ENCODE measurements at places on chromosomes 3 and 15.
A peak's percentile ranks its signal among the peaks of the same experiment; 100 is the strongest.

GRCh38 chr3:99520513-99520912 is 117.9 kb upstream of the COL8A1 start:
- no peak for ATAC-seq

DNA sequence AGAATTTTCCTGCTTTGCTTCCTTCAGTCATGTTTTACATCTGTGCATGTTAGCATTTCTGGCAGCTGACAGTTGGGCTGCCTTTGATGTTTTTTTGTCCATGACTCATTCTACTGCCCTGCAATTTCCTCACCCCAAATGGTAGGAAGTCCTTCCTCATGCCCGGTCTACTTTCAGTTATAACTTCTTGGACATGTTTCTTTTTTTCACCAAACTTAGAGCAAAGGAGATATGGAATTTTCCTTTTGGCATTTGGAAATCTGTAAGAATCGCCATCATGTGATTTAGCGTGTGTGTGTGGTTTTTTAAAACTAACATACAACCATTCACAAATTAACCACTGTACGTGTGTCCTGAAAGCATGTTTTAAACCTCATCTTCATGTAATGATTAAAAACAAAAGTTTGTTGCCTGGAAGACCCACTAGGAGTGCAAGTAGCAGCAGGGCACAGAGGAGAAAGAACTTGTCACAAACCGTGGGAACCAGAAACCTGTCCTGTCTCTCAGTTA is 430.7 kb upstream of the CFAP20DC start:
- ATAC-seq: peak; percentile 48

GRCh38 chr3:52087731-52088130 is 31.4 kb upstream of the DUSP7 start:
- no peak for ATAC-seq

DNA sequence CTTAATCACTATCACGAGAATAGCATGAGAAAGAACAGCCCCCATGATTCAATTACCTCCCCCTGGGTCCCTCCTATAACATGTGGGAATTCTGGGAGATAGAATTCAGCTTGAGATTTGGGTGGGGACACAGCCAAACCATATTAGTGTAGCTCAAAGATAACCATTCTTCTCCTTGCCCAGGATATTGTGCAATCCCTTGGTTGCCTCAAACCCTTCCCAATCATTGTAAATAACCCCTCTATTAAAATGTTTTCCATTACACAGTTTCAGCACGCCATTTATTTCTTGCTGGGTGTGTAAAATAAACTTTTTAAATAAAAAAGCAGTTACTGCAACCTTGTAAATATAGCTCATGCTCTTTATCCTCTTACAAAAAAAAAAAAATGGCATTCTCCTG is 47.7 kb downstream of the ZNF385D start:
- ATAC-seq: no peak

DNA sequence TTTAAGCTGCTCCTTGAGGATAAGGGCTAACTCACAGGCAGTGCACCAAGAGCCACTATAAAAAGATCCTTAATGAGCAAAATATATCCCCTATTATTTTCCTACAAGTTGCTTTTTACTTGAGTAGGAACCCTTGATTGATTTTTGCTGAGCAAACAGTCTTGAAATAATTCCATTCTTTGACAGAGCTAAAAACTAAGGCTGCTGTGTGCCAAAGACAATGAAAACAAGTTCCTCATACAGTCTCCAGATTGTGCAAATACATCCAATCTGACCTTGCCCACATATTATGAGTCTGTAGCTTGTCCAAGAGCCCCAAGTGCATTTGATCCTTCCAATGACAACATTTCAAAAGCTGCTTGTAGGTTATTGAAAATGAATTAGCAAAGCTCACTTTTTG is 15.0 kb downstream of the PRKAR2A start:
- no peak for ATAC-seq

DNA sequence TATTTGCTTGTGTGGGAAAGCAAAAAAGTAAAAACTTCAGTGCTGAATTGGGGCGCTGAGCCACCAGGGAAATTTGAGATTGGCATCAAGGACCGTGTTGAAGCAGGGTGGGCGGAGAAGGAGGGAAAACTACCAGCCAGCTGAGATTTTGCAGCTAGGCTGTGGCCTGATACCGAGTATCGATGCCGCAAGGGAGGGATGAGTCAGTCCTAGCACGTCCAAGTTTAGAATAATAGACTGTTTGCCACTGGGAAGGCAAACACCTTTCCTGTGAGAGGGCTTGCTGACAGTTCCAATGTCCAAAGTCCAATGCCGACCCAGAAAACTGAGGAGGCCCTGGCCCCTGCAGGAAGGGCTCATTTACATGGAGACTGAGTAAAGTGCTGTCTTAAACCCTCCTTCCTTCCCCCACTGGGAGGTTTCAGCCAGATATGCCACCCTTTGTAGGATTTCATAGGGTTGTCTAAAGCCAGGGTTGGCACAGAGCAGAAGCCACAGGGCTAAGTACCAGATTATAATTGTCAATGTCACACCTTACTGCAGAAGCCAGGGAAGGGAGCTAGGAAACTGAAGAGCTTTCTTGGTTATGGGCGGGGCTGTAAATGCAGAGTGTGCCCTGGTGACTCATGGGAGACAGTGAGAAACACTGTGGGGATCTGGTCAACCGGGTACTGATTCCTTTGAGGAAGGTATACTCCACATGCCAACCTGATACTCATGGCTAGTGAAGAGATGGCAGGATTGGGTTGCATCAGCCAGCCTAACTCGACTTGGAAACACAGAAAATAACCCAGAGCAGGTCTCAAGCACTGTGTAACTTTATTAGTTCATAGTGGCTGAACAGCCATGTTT is 28.4 kb upstream of the PIK3CB start:
- no peak for ATAC-seq

GRCh38 chr3:61173676-61174075 is 77.6 kb downstream of the FHIT start:
- no peak for ATAC-seq

- ATAC-seq: no peak
Observed at GRCh38 chr3:70506775-70507174, 194.3 kb upstream of the MDFIC2 start.

GRCh38 chr3:56253941-56254665 is 214.2 kb downstream of the ERC2 start:
- ATAC-seq: no peak

DNA sequence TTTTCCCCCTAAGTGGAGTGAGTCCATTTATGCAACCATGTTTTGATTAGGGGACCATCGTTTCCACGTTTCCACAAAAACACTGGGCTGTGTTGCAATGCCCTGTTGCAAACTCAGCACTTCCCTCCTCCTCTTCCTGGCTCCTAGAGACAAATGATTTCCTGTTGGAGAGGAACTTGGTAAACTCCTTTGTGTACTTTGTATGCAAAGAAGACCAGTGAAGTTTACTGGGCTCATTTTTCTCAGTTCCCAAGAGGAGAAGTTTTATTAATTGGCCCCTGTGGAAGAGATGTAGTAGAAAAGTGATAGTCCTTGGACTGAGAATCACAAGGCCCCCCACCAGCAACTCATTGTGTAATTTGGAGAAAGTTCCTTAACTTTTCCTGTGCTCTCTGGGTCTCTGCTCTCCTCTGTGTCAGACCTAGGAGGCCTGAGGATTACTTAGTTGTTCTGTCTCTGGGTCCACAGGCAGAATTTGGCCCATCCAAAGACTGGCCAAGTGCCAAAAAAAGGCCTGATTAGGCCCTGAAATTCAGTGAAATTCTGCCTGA is 95.0 kb downstream of the ATG7 start:
- no peak for ATAC-seq

DNA sequence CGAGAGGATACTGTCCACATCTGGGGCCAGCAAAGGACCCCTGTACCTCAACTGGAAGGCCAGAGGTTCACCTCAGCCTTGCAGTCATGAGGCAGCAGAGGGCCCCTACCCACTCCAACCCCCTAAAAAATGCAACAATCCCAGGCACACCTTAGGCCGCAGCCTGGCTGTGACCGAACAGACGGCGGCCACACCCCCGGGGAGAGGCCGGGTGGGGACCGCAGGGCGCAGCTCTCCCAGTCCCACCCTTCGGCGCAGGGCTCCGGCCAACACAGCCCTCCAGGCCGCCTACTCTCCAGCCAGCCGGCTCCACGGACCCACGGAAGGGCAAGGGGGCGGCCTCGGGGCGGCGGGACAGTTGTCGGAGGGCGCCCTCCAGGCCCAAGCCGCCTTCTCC is 457 bp upstream of the DNAJA4 start:
- ATAC-seq: no peak

DNA sequence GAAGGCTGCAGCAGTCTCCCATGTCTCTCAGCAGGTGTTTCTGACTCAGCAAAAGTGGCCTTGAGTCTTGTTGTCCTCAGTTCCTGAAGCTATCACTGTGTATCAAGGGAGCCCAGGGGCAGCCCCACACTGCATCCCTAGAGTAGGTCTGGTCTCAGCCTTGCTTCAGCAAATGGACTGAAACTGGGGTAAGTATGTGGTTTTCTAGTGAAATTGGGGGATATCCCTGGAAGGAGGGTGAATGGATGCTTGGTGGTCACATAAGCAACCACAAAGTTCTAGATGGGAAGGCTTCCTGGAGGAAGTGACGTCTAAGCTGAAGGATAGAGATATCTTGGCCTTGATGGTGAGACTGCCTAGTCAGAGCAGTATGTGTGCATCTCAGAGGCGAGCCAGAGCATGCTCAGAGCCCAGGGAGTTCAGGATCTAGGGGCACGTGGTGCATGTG is 38.4 kb downstream of the TMEM158 start:
- ATAC-seq: no peak

DNA sequence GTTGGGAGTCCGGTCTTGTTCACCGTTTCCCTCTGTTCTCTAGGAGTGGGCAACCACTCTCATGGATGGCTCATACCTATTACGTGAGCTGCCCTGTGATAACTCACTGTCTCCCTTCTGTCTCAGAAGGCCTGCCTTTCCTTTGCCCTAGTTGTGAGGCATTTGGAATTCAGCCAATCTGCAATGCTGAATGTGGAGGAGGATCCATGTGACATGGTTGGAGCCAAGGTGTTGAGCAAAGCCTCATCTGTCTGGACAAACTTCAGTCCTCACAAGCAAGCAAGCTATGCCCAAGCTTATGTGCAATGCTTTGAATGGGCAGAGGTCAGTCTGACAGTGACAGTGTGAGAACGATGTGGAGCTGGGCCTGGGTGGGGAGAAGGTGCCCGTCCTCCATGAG is 37.8 kb upstream of the ATP10A start:
- no peak for ATAC-seq

DNA sequence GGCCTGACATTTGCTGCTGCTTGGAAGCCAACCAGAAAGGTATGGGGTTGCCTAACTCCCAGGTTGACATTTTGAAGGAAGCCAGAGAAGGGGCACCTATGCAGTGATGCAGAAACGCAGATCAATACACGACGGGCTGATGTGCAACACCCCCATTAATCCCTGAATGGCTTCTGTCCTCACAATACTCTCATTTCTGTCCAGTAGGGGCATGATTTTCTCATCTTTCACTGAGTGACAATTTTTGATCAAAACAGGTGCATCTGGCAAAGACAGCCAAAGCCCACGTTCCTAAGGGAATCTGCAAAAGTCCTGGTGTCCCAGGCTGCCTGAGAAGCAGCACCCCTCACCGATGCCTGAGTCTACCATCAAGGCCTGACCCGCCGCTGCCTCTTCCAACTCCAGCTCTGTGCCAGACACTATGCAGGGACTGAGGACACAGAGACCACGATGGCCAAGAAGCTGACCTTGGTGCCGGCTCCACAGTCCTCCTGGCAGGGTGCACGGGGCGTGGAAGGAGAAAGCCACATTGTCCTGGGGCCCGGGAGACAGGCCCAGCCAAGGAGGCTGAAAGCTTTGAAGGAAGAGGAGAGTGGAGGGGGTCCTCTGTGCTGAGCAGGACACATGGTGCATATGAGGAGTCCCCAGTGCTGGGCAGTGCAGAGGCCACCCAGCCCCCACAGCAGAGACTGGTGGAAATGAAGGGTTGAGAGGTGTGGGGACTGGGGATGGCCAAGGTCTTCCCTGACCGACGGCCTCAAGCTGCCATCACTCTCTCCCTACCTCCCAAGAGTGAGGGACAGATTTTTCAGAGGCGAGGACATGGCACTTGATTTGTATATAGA is 159.6 kb downstream of the NUP210 start:
- no peak for ATAC-seq

DNA sequence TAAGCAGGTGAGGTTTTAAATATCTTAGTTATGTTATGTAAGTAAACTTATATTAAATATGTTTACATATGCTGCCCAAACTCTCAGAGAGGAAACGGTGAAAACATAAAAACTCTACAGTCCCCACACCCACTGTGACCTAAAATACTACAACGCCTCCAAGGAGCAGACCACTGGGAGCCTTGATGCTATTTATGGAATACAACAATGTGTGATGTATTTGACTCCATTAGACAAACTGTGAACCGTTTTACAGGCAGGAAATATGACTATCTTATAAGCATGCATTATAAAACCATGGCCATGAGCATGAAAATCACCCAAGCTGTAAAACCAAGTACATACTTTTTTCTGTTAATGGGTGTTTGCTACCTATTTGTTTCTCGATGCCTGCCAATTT is 379.5 kb upstream of the TBL1XR1 start:
- no peak for ATAC-seq

- no peak for ATAC-seq
Observed at GRCh38 chr3:157154563-157155330, 5.2 kb downstream of the CCNL1 start.

- ATAC-seq: no peak
Observed at GRCh38 chr3:165217739-165218138, 21.6 kb upstream of the SLITRK3 start.

DNA sequence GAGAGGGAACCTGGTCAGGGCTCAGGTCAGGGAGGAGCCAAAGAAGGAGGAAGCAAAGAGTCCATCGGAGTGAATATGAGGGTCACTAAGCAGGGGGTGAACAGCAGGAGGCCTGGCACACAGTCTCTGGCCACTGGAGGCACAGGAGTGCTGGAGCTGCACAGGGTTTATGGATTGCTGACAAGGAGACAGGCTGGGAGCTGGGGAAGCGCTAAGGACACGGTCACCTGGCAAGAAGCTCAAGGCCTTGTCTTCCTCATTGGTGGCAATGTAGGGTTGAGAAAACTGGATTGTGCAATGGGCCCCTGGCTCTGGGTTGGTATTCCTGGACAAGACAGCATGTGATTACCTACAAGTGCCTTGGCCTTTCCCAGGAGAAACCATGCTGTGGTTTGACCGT is 5.8 kb upstream of the CAMP start:
- no peak for ATAC-seq

- no peak for ATAC-seq
Observed at GRCh38 chr15:38216763-38217162, 35.9 kb upstream of the SPRED1 start.

- no peak for ATAC-seq
Observed at GRCh38 chr3:12356175-12356574, 67.3 kb downstream of the PPARG start.

GRCh38 chr3:30659270-30660130 is 53.1 kb downstream of the TGFBR2 start:
- ATAC-seq: no peak

DNA sequence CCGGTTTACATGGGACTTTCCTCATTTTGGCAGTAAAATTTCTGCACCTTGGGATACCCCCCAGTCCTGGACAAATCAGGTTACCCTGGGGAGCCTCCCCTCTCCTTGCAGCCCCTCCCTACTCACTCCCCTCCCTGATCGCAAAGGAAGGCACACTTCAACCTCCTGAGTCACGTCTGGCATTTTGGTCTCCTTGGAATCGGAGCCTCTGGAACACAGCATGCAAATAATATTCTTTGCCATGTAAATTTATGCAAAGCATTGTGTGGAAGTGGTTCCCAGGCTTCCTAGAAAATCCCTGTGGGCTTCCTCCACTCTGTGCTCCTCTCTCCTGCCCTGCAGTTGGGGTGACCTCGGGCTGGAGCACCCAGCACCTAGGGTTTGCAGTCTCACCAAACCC is 11.6 kb downstream of the SCN5A start:
- ATAC-seq: no peak

All from activated CD4-positive, CD25-positive, alpha-beta regulatory T cell treated with anti-CD3 and anti-CD28 coated beads, Interleukin-2, amount 50 U/mL, for 24 hours (primary cell).